T-helper 9 cell (primary cell): ENCODE measurements at places on chromosomes 4 and X.
A peak's percentile ranks its signal among the peaks of the same experiment; 100 is the strongest.

- no peak for DNase-seq
Measured at GRCh38 chr4:113951263-113951662, 28.2 kb downstream of the ARSJ start.

DNA sequence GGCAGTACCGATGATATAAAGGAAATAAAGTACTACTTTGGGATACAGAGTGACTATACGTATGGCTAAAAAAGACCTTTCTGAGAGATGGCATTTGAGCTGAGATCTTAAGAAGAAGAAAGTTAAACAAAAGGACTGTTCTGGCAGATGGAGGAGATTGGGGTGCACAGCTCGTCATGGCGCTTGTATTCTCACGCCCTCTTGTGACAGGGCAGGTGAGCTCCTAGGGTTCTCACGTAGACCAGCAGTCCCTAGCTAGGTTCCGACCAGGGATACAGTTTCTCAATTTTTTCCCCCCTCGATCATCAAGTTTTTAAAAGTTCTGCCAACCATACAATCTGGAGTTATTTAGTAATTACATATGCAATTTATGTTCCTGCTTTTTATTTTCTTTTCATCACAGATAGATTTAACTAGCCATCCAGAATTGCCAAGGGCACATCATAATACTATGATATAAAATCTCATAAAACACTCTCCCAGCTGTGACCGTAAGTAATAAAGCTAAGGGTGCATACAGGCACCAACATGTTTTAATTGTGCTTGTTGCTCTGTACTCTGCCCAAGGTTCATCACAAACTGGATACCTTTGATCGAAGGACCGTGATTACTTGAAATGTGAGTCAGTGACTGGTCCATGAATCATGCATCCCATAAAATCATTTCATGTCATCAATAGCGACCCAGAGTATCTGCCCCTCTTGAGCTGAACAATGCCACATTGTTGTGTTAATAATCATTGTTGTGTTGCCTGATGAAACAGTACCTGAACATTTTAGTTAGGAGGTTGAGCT lies 69.4 kb upstream of the ZNF518B start:
- no peak for DNase-seq

GRCh38 chrX:40887476-40887875 lies 152.1 kb upstream of the MED14 start:
- DNase-seq: no peak

GRCh38 chrX:108361316-108361715 lies 76.9 kb downstream of the COL4A6 start:
- DNase-seq: no peak

DNA sequence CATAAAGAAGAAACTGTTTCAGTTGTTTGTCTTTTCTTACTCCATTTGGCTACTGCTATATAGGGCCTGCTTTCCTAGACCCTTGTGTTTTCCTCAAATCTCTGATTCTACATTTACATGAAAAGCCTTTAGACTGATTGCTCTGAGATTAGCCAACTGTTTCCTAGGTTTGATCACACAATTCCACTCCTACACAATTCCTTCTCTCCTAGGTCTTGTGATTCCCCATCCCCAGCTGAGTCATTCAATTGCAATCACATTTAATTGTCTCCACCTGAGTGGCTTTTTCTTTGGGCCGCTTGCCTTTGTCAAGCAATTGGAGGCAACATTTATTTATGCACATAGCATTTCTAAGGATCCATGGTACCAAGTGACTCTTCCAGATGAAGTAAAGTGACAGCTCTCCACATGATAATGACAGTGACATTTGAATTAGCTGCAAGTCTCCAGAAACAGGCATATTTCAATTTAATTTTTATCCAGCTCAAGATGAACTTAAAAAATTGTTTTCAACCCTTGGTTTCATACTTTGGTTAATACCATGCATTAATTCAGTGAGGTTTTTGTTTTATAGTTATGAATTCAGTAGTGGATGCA lies 35.8 kb downstream of the ATXN3L start:
- no peak for DNase-seq

- no peak for DNase-seq
Measured at GRCh38 chrX:69025802-69026301, 139.4 kb downstream of the PJA1 start.

- DNase-seq: no peak
Measured at GRCh38 chr4:19379191-19379708, 872.5 kb upstream of the SLIT2 start.

- no peak for DNase-seq
Measured at GRCh38 chr4:116055857-116056827, 942.7 kb upstream of the NDST4 start.

DNA sequence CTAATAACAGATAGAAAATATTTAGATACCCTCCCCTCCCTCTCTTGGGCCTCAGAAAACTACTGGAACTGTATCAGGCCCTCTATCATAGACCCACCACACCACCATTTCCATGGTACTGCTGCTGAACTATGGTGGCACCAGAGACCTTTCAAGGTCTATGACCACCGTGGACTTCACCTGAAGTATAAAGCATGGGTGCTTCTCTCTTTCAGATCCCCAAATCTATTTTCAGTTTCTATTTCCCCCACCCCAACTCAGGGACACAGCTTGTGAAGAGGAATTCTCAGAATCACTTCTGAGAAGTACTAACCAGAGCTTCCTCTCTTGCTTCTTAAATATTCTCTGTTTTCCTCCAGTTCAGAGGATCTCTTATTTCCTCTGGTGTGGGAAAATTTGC lies 840.8 kb upstream of the HTR2C start:
- no peak for DNase-seq

- DNase-seq: no peak
Measured at GRCh38 chr4:180617196-180617595, 1626.0 kb upstream of the TENM3 start.

- DNase-seq: no peak
Measured at GRCh38 chrX:27751976-27752375, 55.8 kb upstream of the MAGEB10 start.

DNA sequence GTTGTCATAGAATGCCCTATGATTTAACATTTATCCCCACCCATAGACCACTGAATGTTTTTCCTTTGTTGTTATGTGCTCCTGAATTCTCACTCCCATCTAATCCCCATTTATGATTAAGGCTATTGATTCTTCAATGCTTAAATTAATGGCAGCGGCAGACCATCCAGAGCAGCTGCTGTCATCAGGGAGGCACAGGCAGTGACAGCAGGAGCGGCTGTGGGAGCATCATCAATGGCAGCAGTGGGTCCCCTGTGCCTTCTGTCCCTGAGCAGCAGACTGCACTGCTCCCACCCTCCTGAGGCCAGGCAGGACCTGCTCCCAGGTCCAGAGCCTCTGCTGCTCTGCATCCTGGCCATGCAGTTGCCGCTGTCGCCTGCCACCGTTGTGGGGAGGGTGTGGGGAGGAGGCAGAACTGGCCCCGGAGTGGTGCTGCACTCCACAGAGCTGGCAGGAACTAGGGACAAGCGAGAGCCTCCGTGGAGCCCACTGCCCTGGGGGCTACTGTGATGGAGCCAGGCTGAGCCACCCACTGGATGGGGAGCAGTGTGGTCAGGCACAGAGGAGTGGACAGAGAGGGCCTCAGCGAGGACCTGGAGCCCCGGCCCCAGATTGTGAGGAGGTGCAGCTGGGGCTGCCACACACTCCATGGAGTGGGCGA lies 29.0 kb downstream of the NAA11 start:
- no peak for DNase-seq

DNA sequence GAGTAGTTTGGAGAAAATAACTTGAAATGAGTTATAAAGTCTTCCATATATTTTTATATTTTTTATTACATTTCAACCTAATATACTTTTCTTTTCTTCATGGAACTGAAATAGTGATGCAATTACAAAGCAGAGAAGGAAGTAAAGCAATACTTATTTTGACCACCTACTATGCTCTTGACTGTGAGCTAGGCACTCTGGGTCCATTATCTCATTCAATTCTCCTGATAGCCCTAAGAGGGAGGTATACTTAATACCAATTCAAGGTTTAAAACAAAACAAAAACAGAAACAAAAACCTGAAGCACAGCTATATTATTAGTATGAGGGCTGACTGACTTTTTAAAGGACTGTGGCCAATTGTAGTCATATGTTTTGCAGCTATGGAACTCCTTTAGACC lies 193.5 kb downstream of the MAD2L1 start:
- DNase-seq: no peak

- no peak for DNase-seq
Measured at GRCh38 chrX:103107836-103108235, 14.9 kb upstream of the NXF3 start.

GRCh38 chrX:138964501-138964900 lies 253.0 kb upstream of the FGF13 start:
- DNase-seq: no peak

DNA sequence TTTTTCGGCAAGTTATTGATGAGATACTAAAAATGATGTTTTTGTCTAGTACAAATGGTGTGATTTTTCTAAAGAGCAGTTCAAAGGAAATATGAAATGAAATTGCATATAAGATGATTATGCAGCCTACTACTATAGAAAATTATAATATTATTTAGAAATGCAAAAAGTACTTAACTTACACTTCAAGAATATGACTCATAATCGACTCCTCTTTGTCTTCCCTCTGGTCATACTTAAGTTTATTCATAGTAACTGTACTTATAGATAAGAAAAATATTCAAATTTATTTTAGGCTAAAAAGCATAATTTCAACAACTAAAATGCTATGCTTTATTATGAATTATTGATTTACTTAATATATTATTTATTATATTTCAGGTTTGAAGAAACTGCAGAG lies 33.2 kb downstream of the CEP44 start:
- DNase-seq: no peak

GRCh38 chr4:47469951-47470350 lies 6.4 kb upstream of the COMMD8 start:
- no peak for DNase-seq

- no peak for DNase-seq
Measured at GRCh38 chrX:138917781-138918180, 206.3 kb upstream of the FGF13 start.

- DNase-seq: no peak
Measured at GRCh38 chrX:13339607-13340006, 19.8 kb upstream of the ATXN3L start.

GRCh38 chrX:22164770-22165388 lies 107.8 kb upstream of the CBLL2 start:
- no peak for DNase-seq

DNA sequence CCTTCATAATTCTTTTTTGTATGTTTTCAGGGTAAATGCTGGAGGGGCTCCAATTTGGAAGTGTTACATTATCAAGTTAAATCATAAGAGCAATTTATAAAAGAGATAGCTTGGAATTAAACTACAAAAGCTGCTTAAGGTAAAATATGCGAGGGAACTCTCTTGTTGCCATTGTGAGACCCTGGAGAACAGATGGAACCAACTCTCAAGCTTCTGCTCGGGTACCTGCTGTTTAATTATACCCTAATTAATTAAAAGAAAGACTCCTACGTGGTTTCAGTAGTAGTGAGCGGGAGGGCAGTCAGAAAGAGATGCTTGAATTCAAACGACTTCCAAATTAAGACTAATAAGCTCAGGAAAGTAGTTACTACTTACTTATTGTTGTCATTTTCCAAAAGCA lies 313.1 kb upstream of the TACR3 start:
- DNase-seq: no peak

DNA sequence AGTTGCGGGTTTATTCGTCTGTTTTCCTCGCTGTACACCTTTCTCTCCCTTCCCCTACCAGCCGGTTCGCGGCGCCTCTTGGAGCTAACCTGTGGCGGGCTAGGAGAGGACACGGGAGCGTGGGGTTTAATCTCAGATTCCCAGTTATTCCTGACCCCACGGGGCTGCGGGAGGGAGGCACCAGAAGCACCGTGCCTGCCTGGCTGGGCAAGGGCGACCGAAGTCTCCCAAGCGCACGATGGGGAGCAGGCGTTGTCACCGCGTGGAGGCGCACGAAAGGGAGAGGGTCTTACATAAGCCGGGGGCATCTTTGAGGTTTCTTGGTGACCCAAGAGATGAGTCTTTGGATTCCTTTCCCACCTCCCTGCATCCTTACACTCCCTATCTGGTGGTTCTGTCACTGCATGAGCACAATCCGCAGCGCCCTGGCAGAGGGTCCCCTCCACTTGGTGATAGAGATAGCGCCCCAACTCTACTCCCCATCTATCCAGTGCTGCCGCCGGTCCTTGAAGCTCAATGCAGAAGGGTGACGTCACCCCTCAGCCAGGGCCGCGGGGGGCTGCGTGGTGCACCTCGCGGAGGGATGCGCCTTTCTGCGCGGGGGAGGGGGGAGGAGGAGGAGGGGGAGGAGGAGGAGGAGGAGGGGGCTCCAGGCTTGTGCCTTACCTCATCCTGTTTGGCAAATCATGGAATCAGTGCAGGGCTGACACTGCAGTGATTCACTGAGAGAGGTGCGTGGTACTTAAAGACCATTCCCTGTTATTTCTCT lies 793 bp downstream of the TSPAN7 start:
- DNase-seq: peak; percentile 2

DNA sequence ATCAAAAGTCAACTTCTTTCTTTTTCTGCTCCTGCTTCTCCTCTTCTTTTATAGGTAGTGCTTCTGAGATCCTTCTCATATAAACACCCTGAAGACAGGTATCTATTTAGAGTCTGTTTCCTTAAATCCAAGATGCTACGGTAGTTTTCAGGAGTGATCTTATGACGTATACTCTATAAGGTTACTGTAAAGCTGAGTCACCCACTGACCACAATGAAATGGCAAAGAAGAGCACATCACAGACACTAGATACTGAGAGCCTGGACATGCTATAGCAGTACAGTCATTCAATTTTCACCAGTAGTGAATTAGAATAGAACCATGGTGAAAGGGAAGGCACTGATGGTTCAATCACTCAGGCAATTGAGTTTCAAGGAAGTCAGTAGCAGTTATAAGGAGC lies 412.5 kb downstream of the ADAM29 start:
- no peak for DNase-seq

- DNase-seq: no peak
Measured at GRCh38 chr4:152165846-152166245, 370.0 kb downstream of the FBXW7 start.

DNA sequence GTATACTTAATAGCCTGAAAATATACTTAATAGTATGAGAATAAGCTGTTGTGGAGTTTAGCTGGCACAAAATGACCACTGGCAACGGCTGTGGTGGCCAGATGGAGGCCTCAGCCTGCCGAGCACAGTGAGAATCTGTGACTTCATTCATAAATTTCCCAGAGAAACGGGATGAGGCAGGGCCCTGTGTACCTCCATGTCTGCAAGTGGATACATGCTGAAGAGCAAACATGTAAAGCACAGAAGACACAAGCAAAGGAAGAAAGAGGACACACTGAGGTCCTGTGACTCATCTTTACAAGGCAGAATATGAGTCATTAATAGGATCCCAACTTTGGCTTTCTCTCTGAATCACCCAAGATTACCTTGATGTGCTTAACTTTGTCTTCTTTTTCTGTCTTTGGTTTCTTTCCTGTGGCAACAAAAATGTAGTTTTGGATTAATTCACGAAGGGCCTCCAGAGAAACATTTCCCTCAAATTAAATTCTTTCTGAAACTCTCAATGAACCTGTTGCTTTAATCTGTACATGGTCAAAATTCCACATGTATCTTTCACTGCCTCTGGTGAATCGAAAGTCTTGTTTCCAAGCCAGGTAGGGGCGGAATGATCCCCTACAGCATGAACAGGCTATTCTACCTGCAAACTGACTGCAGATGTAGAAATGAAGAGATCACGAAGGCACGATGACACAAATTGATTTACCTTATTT lies 56.4 kb downstream of the IRF2 start:
- DNase-seq: no peak

GRCh38 chr4:88573276-88573980 lies 18.9 kb upstream of the HERC3 start:
- no peak for DNase-seq
